ENCODE measurements at places on chromosomes 6 and 20.

- no peak for DNase-seq
These were observed 123.9 kb downstream of the MAP3K4 start for GRCh38 chr6:161115468-161115867.

DNA sequence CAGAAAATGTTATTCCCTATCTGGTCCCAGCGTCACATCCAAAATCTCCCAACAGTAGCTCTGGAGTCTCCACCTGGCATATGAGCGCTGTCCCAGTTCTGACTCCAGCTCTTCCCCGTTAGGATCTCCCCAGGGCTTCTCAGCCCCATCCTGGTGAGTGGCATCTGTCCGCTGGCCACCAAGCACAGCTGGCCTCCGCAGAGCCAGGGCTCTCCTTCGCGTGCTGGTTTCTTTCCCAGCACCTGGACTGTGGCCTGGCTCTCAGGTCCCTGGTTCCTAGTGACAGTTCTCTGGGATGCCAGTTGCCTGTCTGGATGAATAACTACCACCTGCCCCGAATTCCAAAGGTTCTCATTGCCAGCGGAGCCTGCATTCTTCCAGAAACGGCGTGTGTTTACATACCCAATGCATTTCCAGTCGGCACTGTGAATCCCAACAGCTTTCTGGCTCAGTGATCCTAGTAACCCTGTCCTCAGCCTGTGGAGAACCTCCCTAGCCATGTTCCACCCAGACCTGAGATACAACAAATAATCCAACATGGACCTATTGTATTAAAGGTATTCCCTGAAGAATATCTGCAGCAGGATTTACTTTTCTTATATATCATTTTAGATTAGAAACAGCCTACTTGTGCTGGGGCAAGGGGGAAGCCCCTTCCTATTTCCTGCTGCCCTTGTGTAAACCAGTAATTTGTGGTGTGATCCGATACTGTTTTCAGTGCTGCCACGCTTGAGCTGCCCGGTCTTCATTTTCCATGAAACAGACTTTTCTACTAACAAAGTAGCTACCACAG is 69.9 kb upstream of the PDE10A start:
- DNase-seq, result no peak

DNA sequence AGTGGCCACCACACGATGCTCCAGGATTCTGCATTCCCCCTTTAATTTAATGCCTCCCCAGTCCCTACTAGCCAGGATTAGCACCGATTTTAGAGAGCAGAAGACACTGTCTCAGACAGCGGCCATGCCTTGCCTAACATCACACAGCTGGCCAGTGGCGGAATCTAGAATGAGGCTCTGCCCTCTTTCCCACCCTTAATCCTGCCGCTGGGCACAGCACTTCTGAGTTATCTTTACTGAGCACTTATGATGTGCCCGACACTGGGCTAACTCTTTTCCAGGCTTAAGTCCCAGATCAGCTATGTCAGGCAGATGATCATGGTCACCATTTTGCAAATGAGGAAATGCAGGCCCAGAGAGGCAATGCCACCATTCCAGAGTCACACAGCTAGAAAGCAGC is 5.6 kb upstream of the BPIFA2 start:
- DNase-seq, result no peak

DNA sequence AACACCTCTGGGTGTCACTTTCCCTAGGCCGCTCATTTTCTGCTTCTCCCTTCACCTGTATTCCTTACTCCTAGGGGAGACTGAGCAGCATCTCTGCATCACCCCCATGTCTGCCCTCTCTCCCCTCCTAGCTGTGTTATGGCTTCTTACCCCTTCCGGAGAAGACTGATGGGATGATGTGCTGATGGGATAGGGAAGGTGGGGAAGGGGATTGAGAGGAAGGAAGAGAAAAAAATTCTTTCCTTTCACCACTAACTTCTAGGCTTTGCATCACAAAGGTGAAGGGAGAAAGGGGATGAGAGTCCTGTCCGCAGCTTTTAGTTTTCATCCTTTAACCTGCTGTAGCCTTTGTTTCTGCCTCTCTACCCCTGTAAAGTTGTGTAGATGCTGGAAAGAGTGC is 26.7 kb downstream of the AKAP7 start:
- DNase-seq, result no peak

DNA sequence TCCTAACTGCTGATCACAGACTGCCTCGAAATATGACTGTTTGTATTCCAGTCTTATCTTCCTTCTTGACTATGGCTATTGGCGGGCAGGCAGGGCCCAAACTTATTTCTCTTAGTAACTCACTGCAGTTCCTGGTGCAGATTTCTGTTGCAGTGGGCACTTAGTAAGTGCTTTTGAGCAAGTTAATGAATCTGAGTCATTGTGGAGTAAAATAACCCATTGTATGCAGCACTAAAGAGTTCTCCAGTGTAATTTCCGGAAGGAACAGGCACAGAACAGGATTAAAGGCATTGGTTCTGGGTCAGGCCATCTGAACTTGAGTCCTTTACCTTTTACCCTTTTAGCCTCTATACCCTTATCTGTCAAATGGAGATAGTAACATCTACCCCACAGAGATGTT is 23.6 kb downstream of the SLC35F1 start:
- DNase-seq, result no peak
